ENCODE measurements at places on chromosomes 13 and 19.

GRCh38 chr19:10085641-10086590 lies at the start of gene SHFL:
Gene SHFL (plus strand): TSS chr19:10086317. CDS start chr19:10086428, 111 bp downstream.
- DNase-seq = peak; percentile 83

DNA sequence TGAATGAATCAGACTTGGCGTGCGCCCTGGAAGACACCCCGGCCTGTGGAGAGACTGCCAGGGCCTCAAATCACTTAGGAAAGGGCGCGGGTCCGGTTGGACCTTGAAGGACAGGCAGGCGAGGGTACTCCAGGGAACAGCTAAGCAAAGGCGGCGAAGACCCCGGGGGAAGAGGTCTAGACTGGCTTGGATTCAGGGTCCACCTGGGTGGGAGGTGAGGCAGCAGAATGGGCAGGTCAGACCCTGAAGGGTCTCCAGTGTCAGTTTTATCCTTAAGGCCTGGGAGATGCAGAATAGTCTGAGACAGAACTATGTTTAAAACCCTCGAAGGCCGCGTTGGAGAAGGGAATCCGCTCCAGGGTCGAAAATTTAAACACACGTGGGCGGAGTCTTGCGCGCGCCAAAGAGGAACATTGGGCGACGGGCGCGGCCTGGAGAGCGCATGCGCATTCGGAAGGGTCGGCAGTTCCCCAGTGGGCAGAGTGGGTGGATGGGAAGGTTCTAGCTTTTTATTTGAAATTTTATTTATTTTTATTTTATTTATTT lies 567 bp upstream of the SMG9 start:
- peak; percentile 73 for DNase-seq

GRCh38 chr13:31826521-31826920 lies 87.2 kb downstream of the RXFP2 start:
- DNase-seq = no peak

GRCh38 chr19:46426506-46427162 lies 2.1 kb downstream of the PNMA8C start:
- DNase-seq = peak; percentile 98

DNA sequence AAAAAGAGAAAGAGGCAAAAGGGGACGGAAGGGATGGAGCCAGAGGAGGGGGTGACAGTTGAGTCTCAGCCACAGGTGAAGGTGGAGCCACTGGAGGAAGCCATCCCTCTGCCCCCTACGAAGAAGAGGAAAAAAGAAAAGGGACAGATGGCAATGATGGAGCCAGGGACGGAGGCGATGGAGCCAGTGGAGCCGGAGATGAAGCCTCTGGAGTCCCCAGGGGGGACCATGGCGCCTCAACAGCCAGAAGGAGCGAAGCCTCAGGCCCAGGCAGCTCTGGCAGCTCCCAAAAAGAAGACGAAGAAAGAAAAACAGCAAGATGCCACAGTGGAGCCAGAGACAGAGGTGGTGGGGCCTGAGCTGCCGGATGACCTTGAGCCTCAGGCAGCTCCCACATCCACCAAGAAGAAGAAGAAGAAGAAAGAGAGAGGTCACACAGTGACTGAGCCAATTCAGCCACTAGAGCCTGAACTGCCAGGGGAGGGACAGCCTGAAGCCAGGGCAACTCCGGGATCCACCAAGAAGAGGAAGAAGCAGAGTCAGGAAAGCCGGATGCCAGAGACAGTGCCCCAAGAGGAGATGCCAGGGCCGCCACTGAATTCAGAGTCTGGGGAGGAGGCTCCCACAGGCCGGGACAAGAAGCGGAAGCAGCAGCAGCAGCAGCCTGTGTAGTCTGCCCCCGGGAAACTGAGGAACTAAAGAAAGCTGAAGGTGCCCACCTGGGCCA lies 2.5 kb downstream of the POLR1G start:
- no peak for DNase-seq

DNA sequence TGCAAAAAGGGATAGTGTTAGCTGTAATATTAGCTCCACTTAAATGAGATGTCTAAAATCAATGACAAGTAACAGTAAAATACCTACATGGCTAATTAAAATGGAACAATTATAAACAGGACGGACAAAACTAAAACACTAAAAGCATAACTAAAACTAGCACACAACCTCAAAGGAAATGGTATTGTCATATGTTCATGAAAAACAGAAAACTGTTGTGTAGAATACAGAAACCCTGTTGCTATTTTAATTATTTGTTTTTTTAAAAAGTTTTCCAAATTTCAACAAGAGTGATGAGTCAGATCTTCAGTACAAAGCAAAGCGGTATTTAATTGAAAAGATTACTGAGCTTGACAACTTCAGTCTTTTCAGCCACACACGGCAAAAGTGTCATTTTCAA lies 4.2 kb downstream of the RCBTB2 start:
- no peak for DNase-seq

DNA sequence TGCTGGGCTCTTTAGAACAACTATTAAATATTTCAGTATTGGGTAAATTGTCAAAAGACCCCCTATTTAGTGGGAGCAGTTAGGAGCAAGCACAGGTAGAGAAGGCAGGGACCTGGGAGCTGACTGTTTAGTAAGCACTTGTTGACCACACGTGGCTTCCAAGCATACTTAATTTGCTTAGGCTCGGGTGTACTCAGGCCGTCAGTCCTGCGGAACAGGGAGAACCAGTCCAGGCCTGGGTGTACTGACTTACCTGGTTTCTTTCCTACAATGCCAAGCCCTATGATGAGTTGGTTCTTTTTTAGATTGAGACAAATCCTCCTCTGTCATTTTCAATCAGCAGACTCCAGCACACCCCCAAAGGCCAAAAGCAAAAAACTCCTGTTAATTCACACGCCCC lies 90.0 kb downstream of the WDFY2 start:
- DNase-seq = no peak

GRCh38 chr19:14649020-14649419 lies 25.6 kb downstream of the ADGRE3 start:
- no peak for DNase-seq

GRCh38 chr19:39110263-39110967 lies 15.2 kb upstream of the PAK4 start:
- peak; percentile 69 for DNase-seq

DNA sequence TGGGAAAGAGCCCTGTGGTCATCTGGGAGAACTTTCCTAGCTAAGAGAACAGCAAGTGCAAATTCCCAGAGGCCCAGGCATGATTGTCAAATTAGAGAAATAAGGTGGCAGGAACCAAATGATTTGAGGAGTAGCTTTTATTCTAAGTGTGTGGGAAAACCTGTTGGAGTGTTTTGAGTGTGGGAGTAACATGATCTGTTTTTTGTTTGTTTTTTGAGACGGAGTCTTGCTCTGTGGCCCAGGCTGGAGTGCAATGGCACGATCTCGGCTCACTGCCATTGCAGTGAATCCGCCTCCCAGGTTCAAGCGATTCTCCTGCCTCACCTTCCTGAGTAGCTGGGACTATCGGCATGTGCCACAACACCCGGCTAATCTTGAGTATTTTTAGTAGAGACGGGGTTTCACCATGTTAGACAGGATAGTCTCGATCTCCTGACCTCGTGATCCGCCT lies 2.4 kb downstream of the SAE1 start:
- no peak for DNase-seq

- DNase-seq = no peak
These were observed 71.8 kb downstream of the CAB39L start for GRCh38 chr13:49371943-49372613.

DNA sequence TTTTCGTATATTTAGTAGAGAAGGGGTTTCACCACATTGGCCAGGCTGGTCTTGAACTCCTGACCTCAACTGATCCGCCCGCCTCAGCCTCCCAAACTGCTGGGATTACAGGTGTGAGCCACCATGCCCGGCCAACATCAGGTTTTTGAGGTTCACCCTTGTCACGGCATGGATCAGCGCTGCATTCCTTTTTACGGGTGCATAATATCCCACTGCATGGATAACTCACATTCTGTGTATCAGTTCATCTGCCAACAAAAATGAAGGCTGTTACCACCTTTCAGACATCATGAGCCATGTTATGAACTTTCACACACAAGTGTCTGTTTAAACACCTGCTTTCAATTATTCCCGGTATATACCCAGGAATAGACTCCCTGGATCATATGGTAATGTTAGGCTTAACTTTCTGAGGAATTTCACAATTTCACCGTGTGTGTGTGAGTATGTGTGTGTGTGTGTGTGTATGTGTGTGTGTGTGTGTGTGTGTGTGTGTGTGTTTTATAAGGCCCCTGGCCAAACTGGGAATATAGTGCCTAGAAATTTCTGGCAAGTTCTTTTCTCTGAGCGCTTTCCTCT lies 52.2 kb downstream of the AP1M1 start:
- peak; percentile 18 for DNase-seq

DNA sequence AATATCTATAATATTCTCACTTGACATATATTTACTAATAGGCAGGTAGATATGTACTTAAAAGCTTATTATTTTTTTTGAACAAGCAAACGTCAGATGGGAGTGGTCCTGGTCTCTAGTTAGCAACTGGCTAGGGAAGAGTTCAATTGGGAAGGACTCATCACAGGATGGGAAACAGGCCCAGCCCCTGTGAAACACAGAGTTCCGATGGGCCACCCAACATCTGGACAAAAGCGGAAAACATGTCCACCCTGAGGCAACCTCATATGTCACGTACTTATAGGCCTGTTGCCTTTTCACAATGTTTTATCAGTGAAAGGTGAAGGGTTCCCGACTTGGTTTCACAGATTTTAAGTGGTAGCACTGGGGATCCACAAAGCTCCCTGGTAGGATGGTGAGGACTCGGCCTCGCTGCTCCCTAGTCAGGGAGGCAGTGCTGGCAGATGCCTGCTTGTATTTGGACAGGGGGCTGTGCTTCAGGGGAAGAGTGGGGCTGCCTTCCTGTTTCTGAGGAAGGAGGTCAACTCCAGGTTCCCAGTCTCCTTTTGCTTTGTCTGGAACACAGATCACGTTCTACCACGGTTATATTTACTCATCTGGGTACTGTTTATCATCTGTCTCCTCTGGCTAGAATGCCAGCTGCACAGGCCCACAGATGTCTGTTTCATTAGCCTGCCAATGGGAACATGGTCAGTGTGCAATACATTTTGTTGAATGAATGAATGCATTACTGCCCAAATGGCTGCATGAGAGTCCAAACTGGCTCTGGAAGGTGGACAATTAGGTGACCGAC lies 49.4 kb upstream of the SLC15A1 start:
- no peak for DNase-seq

GRCh38 chr13:25292301-25292700 lies 5.0 kb upstream of the MTMR6 start:
- no peak for DNase-seq

DNA sequence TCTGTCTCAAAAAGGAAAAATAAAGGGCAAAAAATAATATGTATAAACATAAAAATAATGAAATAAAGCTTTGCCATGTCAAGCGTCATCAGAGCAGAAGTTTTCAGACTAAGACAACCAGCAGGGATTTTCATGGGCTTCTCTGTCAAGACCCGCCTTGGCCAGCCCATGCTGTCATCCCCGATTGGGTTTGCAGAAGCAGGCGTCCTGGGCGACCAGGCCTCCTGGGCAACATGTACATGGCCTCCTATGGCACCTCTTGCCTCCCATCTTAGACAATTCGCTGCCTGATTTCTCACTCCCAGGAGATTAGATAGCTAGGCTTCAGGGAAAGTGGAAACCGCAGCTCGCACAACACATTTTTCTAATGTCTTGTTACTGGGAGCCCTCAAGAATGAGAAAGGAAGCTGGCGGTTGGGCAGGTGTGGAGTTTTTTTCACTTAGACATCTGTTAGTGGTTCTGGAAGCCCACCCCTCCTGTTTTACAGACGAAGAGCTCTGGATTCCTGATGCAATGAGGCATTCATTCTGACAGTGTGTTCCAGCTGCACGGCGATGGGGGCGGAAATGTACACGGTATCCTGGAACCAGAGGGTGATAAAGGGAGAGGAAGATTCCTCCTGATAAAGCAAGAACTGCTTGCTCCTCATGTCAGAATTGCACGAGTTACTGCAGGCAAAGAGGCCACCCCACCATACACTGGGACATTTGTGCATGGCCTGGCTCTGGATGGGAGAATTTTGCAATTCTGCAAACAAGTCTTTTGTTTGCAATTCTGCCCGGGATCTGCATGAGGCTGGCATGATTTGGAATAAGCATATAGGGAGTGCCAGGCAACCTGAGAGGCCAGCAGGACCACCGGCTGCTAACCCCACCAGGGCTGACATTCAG lies 47.4 kb upstream of the KATNAL1 start:
- no peak for DNase-seq

DNA sequence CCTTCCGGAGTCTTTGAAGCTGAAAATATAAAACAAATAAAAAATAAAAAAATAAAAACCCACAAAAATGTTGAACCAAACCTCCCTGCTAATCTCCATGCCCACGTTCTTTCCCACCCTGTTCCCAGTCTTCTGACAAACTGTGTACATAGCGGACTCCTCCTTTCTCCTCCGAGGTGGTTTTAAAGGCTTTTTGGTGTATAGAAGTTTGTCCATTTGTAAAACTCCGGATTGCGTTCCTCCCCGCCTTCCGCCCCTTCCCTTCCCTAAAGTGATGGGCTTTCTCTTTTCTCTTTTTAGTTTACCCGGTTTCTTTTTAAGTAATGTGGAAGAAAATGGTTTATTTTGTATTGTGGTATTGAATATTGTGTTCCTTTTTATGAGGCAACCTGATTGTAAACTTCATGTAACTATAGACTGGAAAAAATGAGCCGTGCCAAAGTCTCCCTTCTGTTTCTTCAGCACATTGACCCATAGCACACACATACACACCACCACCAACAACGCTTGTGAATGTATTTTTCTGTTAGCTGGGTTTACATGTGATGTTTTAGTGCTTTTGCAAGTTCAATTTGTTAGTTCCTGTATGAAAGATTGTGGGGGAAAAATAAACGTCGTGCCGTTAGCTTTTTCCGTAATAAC lies 4.4 kb downstream of the ZIC2 start:
- no peak for DNase-seq

- DNase-seq = no peak
These were observed 16.6 kb downstream of the CEACAM7 start for GRCh38 chr19:41671486-41671885.

DNA sequence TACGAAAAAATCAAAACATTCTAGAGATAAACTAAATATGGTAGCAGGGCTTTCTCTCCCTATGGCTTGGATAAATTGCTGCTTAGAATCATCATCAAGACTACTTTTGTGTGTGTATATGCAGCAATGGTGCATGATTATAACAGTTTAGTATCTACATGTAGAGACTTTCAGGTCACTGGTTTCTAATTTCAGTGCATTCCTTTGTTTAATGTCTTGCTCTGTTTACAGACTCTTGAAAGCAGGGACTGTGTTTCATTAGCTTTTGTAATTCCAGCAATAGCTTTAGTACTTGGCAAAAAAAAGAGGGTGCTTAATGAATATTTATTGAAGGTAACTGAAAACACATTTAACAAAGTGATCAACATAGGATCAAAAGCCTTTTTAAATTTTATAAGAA lies 420.7 kb downstream of the PCDH9 start:
- DNase-seq = no peak

- DNase-seq = no peak
These were observed 11.0 kb downstream of the IFNL1 start for GRCh38 chr19:39307046-39307821.

All from AG08395 (cell line).